ENCODE measurements at places on chromosomes 12 and 14. TPM values are rescaled to one million over a fixed set of nuclear protein-coding genes. Genes with fewer than 3 reads are reported as not detected.

GRCh38 chr12:49524660-49525324 lies 14.0 kb upstream of the KCNH3 start:
- no peak for DNase-seq

- no peak for DNase-seq
Measured at GRCh38 chr14:105851716-105852377, 325.5 kb downstream of the TMEM121 start.

GRCh38 chr12:121239351-121240061 lies 29.6 kb downstream of the P2RX4 start:
- DNase-seq: no peak

DNA sequence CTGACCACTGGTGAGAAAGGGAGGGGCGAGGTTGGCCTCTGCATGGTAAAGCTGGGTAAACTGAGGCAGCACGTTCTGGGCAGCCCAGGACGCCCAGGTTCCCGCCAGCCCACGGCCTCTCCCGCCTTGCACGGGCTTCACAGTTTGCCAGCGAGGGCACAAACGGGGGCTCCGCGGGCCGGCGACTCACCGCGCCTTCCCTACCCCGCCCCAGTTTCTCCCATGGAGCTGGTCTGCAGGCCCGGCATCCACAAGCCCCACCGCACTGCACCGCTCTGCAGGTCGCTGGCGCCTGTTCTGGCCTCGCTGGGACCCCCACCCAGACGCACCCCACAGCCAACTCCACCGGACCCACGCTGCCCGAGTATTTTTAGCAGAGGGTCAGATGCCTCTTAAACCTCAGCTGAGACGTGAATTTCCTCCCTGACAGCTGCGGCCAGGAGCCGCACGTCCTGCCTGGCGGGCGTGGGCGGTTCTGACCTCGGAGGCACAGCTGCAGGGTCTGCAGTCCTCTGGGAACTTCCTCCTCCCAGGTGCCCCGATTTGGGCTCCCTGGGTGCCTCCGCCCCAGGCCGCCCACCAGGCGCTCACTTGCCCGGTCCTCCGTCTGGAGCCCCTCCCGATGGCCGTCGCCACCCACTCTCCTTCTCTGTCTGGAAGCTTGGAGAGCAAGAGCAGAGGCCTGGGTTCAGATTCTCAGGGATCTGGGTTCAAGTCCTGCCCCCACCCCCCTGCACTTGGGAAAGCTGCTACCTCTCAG lies 29.5 kb upstream of the INF2 start:
- no peak for DNase-seq

GRCh38 chr12:123056053-123056452 lies 75.6 kb downstream of the ARL6IP4 start:
- no peak for DNase-seq

GRCh38 chr14:65431951-65432350 lies 19.4 kb downstream of the FUT8 start:
- no peak for DNase-seq

DNA sequence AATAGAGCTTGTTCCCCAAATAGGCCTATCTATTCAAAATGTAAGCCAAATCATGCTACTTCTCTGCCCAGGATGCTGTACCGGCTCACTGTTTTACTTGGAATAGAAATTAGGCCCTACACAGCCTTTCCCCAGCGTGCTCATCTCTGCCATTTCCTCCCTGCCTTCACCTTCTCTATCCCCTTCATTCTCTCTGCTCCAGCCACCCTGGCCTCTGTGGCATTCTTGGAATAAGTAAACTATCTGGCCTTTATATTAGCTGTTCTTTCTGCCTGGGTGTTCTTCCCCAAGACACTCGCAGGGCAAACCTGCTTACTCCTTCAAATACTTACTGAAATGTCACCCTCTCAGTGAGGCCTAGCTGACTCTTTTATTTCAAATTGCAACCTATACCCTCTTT lies 30.9 kb upstream of the DYRK2 start:
- peak; percentile 25 for DNase-seq

The CLEC9A gene
- total RNA-seq: not detected

The RNASE7 gene
- not detected for total RNA-seq

The STAC3 gene
- total RNA-seq: 3.0 TPM

Data from GM23338 (cell line).